Ascending aorta (tissue), 2 donors: ENCODE measurements at places on chromosomes 5 and 9.
A peak's percentile ranks its signal among the peaks of the same experiment; 100 is the strongest.

DNA sequence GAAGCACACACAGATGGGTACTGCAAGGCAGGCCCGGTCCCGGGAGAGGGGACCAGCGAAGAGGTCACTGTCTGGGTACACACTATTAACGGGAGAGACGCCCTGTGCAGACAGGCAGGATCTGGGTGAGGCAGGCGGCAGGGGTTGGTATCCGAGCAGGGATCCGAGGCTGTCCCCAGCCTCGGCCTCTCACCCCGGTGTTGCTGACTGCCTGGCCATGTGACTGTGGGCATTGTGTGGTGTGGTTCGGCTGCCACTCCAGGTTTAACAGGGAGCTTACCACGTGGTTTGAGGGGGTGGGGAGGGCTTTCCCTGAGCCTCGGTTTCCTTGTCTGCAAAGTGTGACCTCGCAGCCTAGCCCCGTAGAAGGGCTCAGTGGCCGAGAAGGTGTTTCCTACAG, 11.1 kb upstream of the RALGDS start:
- no peak for DNase-seq
- no peaks in the 10 kb centered on the region for H3K36me3 ChIP-seq
- no peak overlapping the region for H3K4me3 ChIP-seq
- no peaks in the 10 kb centered on the region for H3K27me3 ChIP-seq

GRCh38 chr5:10352430-10353240, 860 bp upstream of the MARCHF6 start:
- H3K27me3 ChIP-seq: no peaks in the 10 kb centered on the region
- peak overlapping the region; percentile 96 for H3K27ac ChIP-seq
- DNase-seq: no peak
- no peaks in the 10 kb centered on the region for H3K36me3 ChIP-seq

DNA sequence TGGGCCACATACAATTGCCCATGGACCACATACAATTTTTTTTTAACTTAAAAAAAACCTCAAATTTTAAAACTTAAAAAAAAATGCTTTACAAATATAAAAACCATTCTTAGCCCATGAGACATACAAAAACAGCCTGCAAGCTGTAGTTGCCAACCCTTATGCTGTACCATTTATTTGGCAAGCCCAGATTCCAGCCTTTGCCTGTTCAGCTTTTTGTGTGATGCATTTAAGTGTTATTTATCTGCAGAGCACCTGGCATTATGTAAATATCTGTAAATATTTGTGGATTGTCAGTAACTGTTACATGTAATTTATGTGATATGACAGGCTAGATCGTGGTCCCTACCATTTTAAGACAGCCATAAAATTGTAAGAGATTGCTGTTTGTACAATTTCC, 32.6 kb downstream of the HEXB start:
- H3K27ac ChIP-seq: no peak overlapping the region
- H3K4me3 ChIP-seq: no peak overlapping the region
- H3K36me3 ChIP-seq: peaks cover 28% of the 10 kb centered on the region
- H3K27me3 ChIP-seq: no peaks in the 10 kb centered on the region

- H3K27ac ChIP-seq: no peak overlapping the region
- no peaks in the 10 kb centered on the region for H3K36me3 ChIP-seq
- H3K4me3 ChIP-seq: no peak overlapping the region
- H3K27me3 ChIP-seq: no peaks in the 10 kb centered on the region
Observed at GRCh38 chr9:121564504-121565260, 65.0 kb upstream of the GGTA1 start.

DNA sequence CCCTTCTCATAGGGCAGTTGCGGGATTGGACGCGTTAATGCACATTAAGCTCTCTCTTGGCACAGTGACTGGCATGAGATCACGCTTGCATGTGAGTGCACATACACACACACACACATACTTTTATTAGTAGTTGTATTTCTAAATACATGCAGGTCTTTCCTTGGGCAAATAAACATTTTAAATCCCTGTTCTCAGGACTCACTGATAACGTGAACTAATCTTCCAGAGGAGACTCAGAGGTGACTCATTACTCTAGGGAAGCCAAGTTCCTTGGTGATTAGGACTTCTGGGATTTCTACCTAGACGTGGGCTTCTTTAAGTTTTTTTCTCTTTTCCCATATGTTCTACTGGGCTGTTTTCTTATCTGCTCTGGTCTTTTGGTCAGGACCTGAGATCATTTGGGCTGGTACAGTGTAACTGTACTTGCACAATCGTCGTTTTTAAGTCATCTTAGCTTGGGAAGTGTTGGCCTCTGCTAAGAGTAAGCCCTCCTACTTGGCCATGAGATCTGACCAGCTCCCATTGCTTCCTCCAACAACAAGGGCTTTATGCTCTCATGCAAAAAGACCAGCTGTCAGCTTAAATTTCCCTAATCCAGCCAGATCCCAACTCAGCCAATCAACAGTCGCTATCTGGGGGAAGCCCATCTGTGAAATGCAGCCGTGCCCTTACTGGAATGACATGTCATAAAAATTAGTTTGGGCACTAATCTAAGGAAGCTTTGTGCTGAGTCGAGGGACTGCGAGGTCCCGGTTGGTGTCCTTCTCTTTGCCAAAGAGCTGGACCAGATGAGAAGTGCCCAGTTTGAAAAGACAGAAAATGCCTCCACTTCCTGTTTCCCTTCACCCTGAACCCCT, 176.4 kb upstream of the ANKRD55 start:
- H3K36me3 ChIP-seq: no peaks in the 10 kb centered on the region
- H3K27me3 ChIP-seq: no peaks in the 10 kb centered on the region
- H3K4me1 ChIP-seq: peaks cover 3% of the 10 kb centered on the region

GRCh38 chr5:89064736-89065135, 181.8 kb upstream of the MEF2C start:
- H3K27ac ChIP-seq: no peak overlapping the region
- H3K4me1 ChIP-seq: no peaks in the 10 kb centered on the region
- no peak for DNase-seq

DNA sequence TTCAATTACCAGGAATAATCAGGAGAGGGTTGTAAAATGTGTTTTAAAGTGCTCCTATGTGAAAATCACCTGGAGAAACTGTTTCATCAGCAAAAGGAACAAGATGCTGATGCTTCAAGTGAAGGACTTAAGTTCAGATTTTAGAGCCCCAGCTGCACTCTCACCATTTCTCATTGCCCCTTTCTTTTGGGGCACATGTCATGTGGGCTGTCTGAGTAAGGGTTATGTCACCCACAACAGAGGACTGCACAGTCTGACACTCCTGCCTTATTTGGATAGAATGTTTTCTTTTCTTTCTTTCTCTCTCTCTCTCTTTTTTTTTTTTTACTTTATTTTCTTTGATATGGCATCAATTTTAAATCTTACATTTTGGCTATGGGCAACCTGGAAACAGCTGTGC, 204.1 kb upstream of the EFNA5 start:
- DNase-seq: no peak
- H3K36me3 ChIP-seq: no peaks in the 10 kb centered on the region
- no peaks in the 10 kb centered on the region for H3K27me3 ChIP-seq
- H3K4me1 ChIP-seq: peaks cover 5% of the 10 kb centered on the region
- H3K27ac ChIP-seq: no peak overlapping the region

DNA sequence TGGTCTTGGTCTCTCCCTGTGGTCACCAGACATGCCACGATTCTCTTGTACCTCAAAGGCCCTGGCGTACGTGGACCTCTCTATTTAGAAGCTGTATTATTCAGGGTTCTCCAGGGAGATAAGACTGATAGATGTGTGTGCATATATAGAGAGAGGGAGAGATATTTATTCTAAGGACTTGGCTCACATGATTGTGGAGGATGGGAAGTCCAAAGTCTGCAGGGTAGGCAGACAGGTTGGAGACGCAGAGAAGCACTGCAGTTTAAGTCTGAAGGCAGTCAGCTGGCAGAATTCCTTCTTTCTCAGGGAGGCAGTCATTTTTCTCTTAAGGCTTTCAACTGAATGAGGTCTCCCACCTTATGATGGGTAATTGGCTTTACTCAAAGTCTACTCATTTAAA, 16.3 kb downstream of the C9orf57 start:
- H3K4me1 ChIP-seq: no peaks in the 10 kb centered on the region
- DNase-seq: no peak
- H3K27me3 ChIP-seq: no peaks in the 10 kb centered on the region
- H3K4me3 ChIP-seq: no peak overlapping the region
- no peaks in the 10 kb centered on the region for H3K36me3 ChIP-seq
- H3K27ac ChIP-seq: no peak overlapping the region

GRCh38 chr5:21856987-21857386, 996.2 kb downstream of the CDH12 start:
- no peak for DNase-seq
- H3K4me1 ChIP-seq: no peaks in the 10 kb centered on the region
- H3K27ac ChIP-seq: no peak overlapping the region
- H3K36me3 ChIP-seq: no peaks in the 10 kb centered on the region

DNA sequence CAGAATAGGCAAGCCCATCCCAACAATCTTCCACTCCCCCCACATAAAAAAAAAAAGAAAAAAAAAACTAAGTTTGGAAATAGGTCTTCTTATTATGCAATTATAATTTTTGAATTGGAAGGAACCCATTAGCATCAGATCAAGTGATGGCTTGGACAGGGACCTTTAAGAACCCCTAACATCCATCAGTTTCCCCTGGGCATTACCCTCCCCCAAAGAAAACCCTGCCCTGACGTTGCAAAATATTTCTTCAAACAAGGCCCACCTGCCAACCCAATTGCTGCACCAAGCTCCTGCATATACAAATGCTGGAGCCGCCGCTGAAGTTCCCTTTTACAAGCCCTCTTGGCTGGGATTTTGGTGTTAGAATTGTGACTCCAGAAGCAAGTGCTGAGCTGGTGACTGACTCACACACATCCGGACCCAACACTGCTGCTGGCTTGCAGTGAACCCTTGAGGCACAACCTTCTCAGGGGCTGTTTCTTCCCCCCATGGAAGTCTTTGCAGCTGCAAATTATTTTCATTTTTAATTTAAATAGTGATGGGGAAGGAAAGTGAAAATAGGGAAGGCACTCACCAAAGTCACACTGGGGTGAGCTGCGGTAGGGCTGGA, 56.1 kb upstream of the AFAP1L1 start:
- no peaks in the 10 kb centered on the region for H3K27me3 ChIP-seq
- H3K36me3 ChIP-seq: peaks cover 5% of the 10 kb centered on the region
- peak overlapping the region; percentile 31 for H3K27ac ChIP-seq
